ENCODE measurements at places on chromosomes 12 and 14.

- DNase-seq = no peak
These were observed 195.3 kb upstream of the IGF1 start for GRCh38 chr12:102675672-102676071.

GRCh38 chr14:95471476-95471875 lies 45.0 kb downstream of the SYNE3 start:
- DNase-seq = no peak

DNA sequence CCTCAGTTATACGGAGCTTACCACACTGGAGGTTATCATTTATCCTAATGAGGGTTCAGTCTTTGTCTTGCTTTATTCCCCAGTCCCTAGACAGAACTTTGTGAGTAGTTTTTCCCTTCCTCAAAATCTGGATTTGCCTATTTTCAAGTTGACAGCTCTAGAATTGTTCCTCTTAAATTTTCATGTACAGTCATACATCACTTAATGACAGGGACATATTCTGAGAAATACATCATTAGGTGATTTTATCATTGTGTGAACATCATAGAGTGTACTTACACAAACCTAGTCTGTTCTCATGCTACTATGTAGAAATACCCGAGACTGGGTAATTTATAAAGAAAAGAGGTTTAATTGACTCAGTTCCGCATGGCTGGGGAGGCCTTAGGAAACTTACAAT lies 3.1 kb downstream of the PRKAB1 start:
- DNase-seq = no peak

DNA sequence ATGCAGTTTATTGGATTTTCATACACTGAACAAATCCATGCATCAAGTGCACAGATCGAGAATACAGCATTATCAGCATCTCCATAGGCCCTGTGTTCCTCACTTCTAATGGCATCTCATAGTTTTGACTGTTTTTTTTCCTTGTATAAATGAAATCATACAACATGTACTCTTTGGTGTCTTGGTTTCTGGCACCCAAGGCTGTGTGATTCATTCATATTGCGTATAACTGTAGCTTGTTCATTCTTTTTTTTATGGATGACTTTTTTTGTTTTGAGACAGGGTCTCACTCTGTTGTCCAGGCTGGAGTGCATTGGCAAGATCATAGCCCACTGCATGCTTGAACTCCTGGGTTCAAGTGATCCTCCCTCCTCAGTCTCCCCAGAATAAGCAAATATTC lies 14.3 kb downstream of the RASSF8 start:
- no peak for DNase-seq

DNA sequence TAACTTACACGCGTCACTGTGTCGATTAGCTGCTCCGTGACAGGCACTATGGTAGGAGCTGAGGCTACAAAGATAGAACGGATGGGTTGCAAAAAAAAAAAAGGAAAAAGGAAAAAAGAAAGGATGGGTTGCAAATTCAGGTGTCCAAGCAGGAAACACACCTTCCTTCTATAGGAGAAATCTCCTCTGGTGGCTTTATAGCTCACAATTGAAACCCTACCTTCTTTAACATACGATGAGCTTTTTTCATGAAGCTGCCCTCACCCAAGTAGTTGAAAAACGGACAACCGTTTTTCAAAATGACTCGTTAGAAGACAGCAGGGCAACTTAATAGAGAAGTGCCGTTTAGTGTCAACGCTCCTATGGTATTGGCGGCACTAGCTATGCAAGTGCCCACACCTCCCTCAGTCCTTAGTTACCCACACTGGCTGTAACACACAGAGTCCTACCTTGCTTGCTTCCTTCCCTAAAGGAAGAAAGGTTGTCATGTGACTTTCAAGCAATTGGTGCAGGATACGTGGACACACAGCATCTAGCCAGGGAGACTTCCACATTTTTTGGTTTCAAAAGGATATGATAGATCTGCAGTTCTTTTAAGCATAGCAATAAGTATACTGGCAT lies 682 bp upstream of the TRIP11 start:
- no peak for DNase-seq

GRCh38 chr14:92456215-92457015 lies 57.2 kb upstream of the RIN3 start:
- DNase-seq = no peak

- DNase-seq = no peak
These were observed 18.6 kb downstream of the EPS8 start for GRCh38 chr12:15770581-15770980.

All from NCI-H2029 treated with DMSO at 0.1 percent for 48 hours (cell line).